NCI-H1436 (cell line): ENCODE measurements at places on chromosomes 5 and 9.

- DNase-seq, result no peak
Measured at GRCh38 chr9:86955042-86955441, 7.7 kb upstream of the GAS1 start.

DNA sequence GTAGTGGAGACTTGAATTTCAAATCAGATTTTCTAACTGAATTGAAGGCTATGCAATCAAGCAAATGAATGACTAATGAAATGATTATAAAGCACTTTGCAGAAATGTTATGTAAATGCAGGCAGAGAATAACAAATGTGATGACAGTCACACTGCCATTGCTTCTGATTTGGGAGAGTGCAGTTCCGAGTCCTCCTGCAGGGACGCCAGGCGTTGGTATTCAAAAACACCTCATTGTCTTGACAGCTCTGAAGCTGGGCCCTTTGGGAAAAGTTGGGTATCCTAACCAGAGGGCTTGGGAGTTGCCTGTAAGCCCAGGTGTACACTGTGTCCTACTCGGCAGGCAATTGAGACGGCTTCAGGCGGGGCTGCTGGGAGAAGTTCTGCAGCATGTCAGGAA is 57.9 kb downstream of the C5orf15 start:
- no peak for DNase-seq

DNA sequence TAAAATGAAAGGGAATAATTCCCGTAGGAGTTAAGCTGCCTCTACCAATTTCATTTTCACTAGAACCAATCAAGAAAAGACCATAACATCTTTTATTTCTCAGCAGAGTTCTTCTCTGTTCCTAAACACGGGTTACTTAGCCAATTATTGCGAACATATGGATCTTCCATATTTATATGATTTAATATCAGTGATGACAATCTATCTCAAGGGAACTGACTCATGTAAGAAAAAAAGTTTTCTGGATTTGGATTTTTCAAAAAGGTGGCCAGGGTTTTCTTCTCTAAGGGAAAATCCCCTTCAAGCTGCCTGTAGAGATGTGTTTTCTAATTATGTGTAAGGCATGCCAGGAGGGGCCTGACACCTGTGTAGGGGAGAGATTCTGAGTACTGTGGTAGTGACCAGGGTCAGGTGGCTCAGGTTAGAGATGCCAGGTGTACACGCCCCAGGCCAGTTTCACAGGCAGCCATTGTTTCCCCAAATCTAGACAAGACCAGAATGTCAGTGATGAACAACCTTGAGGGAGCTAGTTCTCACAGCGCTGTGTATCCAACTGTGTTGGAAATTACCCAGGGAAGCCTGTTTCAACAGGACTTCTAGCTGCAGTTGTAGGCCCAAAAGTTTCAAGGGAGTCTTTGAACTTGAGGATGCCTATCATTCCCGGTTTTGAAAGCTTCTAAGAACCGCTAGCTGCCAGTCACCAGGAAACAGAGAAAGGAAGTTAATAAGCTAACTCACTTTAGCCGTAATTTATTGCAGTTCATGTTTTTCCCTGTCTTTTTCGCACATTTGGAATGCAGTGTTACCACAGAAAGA is 572.5 kb upstream of the RGMB start:
- DNase-seq, result no peak

GRCh38 chr9:124183772-124184171 is 74.0 kb upstream of the NEK6 start:
- no peak for DNase-seq

DNA sequence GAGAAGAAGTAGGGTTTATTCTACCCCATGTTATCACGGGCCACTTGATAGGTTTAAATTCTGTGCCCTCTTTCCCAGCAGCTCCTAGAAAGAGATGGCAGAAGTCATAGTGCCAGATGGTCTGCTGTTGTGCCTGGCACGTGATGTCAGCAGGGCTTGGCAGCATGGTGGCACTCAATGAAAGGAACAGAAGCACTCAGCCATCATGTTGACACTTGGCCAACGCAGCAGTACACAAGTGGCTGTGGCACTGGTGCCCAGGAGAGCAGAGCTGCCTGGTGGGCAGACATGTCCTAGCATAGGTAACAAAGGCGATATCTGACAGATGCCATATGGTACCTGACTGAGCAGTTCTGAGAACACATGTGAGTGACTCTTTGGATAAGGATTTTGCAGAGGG is 796.4 kb upstream of the ACO1 start:
- no peak for DNase-seq

DNA sequence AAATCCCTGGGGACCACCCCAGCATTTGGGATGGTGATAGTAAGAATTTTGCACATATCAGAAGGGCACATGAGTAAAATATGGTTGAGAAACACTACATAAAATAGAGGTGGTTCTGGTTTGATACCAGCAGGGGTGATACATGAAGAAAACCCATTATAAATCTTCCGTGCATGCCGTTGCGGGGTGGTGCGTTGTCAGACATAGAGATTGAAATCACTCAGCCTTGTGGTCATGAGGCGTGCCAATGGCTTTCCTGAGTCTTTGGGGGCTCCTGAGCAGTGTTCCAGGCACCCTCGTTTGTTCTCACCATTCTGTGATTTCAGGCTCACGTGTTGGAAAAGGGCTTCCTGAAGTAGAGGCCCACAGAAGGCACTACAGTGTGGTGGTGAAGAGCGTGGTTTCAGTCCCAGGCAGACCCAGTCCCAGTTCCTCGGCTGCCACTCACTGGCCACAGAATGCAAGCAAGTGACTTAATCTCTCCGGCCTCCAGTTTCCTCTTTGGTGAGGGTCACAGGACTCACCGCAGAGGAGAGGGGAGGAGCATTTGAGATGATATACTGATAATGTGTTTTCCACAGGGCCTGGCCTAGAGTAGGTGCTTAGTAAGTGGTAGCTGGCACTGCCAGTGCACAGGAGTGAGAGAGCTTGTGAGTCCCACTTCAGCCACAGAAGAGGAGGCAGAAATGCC is 20.5 kb upstream of the GLRX start:
- no peak for DNase-seq

GRCh38 chr9:121125590-121125989 is 50.8 kb downstream of the CNTRL start:
- DNase-seq, result no peak

DNA sequence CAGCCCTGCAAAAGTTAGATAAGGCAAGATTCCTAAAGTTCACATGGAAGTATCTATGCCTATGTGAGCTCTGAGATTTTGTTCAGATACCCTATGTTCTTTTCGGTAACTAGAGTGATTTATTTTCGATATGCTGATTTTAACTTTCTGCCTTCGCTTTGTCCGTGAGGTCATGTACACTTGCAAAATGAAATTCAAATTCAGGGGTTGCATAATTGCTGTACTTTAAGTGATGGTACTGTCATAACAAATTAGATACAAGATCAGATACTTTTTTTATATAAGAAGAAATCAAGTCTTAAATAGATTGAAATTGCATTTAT is 350 bp upstream of the ECPAS start:
- no peak for DNase-seq

GRCh38 chr9:15416880-15417279 is 5.8 kb upstream of the SNAPC3 start:
- DNase-seq, result no peak

GRCh38 chr9:128495296-128495695 is 9.2 kb upstream of the GLE1 start:
- DNase-seq, result no peak

- no peak for DNase-seq
Measured at GRCh38 chr5:41835645-41836044, 34.6 kb downstream of the OXCT1 start.

GRCh38 chr9:119283078-119283794 is 86.0 kb downstream of the BRINP1 start:
- DNase-seq, result no peak

DNA sequence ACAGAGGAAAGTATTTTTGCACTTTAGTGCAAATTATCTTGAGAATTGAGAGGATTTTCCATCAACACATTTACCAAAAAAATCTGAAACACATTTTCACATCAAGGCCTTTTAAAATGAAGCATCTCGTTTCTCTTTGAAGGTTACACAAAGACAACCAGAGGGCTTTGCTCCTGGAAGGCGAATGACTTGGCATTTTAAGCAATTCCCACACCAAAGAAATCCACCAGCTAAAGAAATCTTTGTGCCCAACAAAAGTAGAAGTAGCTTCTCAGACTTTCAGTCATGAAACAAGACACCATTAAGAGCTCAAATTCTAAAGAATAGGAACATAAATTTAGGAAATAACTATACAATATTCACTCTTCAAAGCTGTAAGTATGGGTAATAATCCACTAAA is 59.9 kb downstream of the HABP4 start:
- no peak for DNase-seq

DNA sequence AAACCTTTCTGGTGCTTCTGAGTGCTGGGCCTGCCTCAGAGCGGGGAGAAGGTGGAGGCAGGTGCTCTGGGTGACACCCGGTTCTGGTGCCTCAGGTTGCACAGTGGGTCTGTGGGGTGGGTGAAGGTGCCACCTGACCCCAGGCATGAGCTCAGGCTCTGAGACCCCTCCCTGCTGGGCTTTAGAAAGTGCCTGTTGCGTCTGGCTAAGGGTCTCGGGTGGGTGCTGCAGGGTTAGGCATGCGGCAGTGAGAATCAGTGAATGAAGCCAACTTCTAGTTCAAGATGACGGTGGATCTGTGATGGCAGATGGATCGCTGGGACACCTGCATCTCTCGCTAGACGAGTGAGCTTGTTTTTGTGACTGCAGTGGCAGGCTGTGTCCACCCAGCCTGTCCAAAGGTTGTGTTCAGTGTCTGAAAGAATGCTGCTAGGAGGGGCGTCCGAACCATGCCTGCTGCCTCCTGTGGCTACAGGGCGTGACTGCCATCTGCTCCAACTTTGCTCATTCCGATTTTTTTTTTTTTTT is 5.0 kb downstream of the SQSTM1 start:
- no peak for DNase-seq

DNA sequence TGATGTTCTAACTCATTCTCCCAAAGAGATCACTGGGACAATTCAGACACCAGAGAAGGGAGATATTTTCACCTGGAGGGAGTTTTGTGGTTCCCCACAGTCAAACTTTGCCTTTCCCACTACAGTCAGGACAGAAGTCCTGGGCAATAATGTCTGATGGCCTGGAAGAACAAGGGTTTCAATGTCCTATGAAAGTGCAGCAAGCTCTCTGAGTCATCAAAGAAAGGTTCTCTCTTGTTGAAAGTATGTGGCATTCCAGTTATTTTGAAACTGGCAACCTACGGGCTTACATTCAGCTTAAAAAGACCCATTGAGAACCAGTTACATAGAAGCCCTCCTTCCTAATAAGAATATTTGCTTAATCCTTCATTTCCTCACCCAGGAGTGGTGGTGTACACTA is 103.9 kb downstream of the INSYN2B start:
- no peak for DNase-seq

- no peak for DNase-seq
Measured at GRCh38 chr9:109708451-109708945, 71.5 kb upstream of the PALM2AKAP2 start.

GRCh38 chr9:116061546-116062205 is 91.9 kb upstream of the PAPPA start:
- no peak for DNase-seq

GRCh38 chr5:135053278-135053677 is 19.2 kb upstream of the PITX1 start:
- DNase-seq, result peak; percentile 41

DNA sequence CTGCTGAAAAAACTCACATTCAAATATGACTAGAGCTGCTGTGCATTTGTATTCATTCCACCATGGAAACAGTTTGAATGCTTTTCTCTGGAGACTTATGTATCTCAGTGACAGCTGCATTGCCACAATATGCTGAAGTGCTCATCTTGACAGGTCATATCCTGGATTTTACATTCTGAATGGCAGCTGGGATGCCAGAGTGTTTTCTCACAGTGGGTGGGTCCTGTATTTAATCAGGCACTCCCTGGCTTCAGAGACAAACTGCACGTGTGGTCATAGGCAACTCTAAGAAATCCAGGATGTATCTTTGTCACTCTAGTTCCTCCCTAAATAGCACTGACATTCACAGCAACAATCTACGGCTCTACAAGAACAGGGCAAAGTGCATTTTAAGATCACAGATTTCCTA is 75.6 kb downstream of the ST8SIA4 start:
- peak; percentile 36 for DNase-seq

DNA sequence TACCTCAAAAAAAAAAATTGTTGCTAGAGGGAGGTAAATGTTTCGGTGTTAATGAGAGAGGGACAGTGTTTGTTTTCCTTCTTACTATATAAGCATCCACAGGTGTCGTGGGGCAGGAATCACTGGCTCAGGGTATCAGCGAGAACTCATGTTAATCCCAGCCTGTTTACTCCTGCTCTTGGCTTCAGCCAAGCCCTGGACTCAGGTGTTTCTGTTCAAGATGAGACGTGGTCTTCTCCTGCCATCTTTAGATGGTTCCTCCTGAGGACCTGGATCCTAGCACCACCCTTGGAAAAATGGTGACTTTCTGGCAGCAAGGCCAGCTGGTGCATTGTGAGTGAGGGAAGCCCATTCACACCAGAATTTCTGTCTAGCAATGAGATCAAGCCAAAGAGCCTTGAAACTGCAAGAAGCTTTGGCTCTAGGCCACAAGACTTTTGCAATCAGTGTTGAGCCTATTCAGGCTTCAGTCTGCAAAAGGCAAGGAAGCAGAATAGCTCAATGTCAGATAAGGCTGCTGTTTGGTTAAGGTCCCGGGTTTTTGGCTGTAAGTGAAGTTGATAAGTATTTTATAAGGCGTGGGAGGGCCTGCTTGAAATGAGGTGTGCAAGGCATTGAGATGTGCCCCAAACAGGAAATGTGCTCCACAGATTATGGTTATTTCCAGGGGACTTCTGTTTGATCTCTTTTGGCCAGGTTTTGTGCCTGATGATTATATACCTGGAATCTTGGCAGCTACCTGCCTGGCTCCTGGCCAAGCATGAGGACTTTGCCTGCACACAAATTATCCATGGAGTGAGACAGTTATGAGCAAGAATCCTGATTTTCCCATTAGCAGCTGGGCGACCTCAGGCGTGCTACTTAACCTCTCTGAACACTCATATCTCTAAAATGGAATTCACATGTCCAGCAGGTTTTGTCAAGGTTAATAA is 99.8 kb downstream of the TENT4A start:
- DNase-seq, result no peak

- DNase-seq, result no peak
Measured at GRCh38 chr9:89889865-89890264, 285.1 kb downstream of the GADD45G start.

- DNase-seq, result no peak
Measured at GRCh38 chr5:52627740-52628139, 160.0 kb upstream of the ITGA1 start.

GRCh38 chr9:126625329-126626126 is 11.8 kb downstream of the LMX1B start:
- no peak for DNase-seq

- no peak for DNase-seq
Measured at GRCh38 chr5:78235289-78235688, 59.2 kb downstream of the AP3B1 start.

- no peak for DNase-seq
Measured at GRCh38 chr9:74534841-74535240, 37.7 kb downstream of the RORB start.
